ENCODE measurements at places on chromosomes 3 and 15.

GRCh38 chr3:40229386-40229785, 80.1 kb upstream of the EIF1B start:
- DNase-seq, result peak; percentile 11

DNA sequence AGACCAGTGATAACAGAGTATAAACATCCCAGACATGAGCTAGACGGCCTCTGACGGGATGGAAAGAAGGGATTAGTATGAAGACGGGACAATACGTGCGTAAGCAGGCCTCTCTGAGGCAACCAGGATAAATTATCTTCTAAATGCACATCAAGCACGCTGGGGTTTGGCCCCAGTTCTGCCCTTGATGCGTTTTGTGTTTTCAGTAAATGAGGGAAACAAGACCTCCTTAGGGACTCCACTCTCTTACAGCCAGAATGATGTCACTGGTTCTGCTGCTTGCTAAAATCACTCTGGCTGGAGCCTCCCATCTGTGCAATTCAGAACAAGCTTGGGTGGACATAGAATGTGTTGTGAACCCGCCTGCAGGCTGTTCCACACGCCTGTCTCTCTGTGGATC, 156.0 kb upstream of the MCTP2 start:
- no peak for DNase-seq

DNA sequence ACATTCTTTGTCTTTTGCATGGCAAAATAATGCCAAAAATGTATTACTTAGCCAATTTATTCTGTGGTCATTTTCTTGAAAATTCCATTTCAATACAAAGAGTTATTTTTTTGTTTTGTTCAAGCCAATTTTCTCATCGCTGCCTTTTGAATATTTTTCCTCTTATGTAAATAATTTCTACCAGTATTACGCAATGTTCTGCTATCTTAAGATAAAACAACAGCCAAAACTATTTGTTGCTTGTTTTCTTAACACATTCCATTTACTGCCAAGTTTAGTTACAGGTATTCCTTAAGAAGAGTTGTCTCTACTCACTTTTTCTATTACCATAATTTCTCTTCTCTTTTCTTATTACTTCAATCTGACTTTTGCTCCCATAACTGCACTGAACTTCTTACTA, 163.1 kb downstream of the ROBO1 start:
- DNase-seq, result no peak

- no peak for DNase-seq
Measured at GRCh38 chr3:149572796-149573414, 84.9 kb downstream of the WWTR1 start.

DNA sequence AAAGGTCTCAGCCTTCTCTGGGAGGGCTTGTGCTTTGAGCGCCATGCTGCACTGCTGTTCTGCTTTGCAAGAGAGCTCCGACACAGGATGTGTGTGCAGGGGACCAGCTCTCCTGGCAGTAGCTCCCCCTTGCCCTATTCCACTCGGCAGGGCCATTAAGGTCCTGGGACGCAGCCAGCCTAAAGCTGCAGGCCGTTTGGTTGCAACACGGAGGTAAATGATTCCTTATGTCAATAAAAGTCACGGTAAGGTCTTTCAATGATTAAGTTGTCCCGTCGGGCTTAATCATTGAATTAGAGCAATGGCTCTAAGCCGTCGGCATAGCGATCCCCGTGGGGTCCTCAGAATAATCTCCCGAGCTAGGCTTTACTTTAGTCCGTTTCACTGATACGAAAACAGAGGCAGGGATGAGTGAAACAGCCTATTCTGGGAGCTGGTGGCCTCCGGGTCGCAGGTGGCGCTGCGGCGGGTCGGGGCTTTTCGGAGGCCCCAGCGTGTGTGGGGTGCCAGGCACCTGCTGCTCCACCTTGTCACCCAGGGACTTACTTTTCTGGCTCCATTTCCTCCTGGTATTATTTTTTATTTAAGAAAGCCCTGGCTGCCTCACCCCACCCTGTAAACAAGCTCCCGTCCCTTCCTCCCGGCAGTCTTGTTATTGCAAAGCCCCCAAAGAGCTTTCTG, 525.2 kb downstream of the OCA2 start:
- DNase-seq, result no peak

DNA sequence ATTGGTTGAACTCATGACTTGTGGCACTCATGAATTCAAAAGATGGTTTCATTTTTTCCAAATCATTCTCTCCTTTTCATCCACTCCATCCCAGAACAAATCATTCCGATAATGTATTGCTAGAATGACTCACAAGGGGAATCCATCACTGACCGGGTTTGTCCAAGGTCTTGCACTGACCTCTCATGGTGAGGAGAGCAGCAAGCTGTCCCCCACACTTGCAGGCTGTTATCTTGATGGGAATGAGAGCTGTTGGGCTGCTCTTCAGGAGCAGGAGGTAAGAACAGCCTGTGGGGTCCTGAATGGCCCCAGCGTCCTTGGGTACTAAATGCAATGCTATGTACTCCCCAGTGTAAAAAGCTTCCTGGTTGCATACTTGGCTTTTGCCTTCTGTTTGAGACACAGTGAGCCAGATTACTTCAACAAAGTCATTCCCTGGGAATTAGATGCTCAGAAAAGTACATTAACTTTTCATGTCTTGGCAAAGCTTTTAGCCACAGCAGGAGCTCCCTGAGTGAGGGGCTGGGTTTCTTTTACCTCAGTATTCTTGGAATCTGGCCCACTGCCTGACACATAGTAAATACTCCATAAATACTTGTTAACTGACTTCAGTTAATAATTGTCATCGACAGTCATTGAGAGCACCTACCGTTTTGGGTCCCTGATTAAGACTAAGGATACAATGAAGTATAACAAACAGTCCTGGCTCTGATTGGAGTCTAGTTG, 24.1 kb downstream of the CCNL1 start:
- DNase-seq, result no peak

GRCh38 chr15:90489514-90489913, 40.2 kb upstream of the CRTC3 start:
- no peak for DNase-seq

- DNase-seq, result no peak
Measured at GRCh38 chr15:85492406-85492805, 112.0 kb downstream of the AKAP13 start.

- DNase-seq, result peak; percentile 74
Measured at GRCh38 chr15:40098489-40099261, 10.0 kb downstream of the BMF start.

Measured in CD4-positive, alpha-beta T cell treated with Interleukin-21 for 1 hour (primary cell).